ENCODE measurements at places on chromosomes 1 and 21.

DNA sequence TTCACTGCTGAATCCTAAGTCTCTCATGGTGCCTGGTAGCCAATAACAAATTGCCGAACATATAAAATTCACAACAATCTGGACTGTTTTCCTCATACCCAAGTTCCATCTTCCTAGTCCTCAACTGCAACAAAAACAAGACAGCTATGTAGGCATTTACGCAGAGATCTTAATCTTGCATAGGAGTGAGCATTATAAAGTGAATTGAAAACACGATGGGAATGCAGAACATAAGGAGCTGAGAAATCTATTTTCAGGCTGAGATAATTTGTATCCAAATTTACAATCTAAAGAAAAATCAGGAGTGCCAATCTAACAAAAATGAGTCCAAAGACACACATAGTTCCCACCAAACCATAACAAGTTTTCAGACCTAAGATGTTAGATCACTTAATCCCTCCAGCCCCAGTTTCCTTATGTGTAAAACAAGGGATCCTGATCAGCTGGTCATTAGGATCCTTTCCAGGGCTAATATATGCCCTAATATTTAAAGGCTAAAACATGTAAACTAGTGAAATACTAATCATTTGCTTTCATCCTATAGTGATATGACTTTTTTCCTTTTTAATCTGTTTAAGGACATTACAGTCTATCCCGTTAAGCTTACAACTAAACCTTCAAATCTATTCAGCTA is 1.9 kb downstream of the SLC16A1 start:
- DNase-seq, result no peak

DNA sequence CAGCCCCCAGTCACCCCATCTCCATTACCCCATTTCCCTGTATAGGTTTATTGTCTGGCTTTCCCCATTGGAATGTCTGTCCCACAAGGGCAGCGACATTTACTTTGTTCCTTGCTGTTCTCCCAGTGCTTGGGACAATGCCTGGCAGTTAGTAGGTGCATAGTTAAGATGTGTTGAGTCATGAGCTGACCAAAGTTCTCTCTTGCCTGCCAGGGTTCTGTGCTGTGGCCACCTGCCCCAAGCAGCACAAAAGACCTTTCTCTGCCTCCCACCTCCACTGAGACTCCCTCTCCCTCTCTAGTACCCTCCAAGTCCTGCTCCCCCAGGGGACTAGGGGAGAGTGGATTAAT is 40.0 kb downstream of the TMCO4 start:
- DNase-seq, result no peak

GRCh38 chr1:110233861-110234260 is 23.7 kb downstream of the KCNC4 start:
- DNase-seq, result no peak

- no peak for DNase-seq
Measured at GRCh38 chr1:12581179-12581578, 36.8 kb downstream of the DHRS3 start.

DNA sequence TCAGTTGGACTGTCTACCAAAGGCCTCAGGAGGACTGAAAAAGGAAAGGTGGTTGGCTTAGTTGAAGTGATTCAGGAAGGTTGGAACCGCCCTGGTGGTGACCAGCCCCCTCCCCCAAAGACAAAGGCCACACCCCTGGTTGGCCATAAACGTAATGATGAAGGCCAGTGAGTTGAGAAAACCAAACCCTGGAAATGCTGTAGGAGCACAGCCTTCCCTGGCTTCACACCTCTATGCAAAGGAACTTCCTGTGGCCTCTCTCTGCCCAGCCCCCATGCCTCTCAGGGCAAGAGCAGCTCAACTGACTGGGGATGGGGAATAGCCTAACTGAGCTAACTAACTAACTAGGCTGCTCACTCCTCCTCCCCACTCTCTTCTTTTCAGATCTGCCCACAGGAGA is 90.4 kb downstream of the NPHP4 start:
- no peak for DNase-seq

- no peak for DNase-seq
Measured at GRCh38 chr1:223730479-223731132, 18.3 kb downstream of the CAPN2 start.

GRCh38 chr1:58583496-58583895 is 6.4 kb upstream of the TACSTD2 start:
- no peak for DNase-seq

- no peak for DNase-seq
Measured at GRCh38 chr1:111602974-111603373, 16.6 kb upstream of the RAP1A start.

DNA sequence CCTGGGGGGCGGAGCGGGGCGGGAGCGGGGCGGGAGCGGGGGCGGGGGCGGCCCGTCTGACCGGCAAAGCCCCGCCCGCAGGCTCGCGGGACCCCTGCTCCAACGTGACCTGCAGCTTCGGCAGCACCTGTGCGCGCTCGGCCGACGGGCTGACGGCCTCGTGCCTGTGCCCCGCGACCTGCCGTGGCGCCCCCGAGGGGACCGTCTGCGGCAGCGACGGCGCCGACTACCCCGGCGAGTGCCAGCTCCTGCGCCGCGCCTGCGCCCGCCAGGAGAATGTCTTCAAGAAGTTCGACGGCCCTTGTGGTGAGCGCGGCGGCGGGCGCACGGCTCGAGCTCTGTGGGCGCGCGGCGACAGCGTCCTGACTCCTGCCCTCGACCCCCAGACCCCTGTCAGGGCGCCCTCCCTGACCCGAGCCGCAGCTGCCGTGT is 21.2 kb downstream of the AGRN start:
- no peak for DNase-seq

GRCh38 chr1:220552672-220553260 is 24.8 kb downstream of the MARK1 start:
- DNase-seq, result no peak

DNA sequence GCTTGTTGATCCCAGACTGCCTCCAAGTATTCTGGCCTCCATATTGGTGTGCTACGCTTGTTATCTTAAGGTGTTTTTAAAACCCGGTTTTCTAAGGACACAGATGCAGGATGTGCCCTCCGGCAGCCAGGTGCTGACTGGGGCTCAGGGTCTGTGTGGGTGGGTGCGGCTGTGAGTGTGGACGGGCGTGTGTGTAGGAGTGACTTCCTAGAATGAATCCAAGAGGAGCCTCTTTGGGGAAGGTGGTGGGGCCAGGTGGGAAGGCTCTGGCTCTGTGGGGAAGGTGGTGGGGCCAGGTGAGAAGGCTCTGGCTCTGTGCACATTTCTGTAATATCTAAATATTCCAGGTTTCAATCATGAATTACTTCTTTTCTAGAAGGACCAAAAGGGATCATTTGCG is 12.8 kb upstream of the TSPEAR start:
- no peak for DNase-seq

GRCh38 chr1:118090130-118090529 is 94.9 kb downstream of the SPAG17 start:
- no peak for DNase-seq

DNA sequence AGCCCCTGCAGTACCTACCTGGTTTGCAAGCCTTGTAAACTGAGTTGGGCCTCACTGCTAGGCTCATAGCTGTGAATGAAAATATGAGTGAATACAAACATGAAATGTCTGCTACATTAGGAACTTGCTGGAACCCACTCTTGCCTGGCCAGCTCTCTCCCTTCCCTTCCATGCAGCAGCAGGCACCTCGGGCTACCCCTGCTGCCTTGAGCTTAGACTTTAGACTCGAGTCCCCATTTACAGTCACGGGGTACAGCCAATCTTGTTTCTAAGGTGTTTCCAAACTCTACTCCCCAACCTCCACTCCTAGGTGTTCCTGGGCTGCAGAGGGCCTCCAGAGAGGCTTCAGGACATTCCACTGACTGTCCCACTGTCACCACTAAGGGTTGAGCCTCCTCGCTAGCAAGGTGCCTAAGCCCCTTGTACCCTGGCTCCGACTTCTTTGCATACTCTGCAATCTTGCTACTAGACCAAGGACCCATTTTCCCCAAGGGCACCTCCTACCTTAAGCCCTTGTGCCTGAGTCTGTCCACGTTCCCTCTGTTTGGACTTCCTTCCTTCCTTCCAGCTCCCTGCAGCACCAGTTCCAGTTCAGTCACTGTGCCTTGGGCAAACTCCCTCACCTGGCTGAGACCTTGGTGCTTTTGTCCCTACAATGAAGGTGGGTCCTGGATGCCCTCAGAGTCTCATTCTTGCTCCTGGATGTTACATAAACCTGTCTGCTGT is 36.9 kb downstream of the CDK18 start:
- DNase-seq, result no peak

DNA sequence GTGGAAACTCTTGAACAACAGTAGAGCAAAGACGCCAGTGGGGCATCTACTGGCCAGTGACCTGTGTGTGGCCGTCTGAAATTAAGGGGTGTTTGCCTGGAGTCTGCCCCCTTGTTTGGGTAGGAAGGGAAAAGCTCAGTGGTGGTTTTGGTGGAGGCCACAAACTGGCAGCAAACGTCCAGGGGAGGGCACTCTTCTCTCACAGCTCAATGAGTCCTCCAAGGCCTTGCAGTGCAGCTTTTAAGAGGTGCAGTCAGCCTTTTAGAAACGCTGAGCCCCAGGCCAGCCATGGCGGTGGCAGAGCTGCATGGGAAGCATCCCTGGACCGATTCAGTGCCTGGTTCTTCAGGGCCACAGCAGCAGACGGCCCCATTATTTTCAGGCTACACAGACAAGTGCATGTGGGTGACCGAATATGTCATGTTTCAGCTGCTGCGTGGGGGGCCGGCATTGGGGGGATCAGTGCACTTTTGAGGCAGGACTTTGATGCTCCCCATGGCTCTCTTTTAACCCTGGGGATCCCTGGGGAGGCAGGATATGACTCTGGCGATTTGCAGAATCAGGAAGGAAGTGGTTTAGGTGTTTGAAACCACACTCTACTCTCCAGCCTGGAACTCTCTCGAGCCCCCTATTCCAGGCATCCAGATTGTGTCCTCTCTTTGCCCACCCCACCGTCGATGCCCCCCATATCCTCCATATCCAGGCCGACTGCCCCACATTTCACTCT is 414.0 kb downstream of the PRDM2 start:
- peak; percentile 8 for DNase-seq

GRCh38 chr1:178844436-178844835 is 26.4 kb downstream of the ANGPTL1 start:
- DNase-seq, result no peak

DNA sequence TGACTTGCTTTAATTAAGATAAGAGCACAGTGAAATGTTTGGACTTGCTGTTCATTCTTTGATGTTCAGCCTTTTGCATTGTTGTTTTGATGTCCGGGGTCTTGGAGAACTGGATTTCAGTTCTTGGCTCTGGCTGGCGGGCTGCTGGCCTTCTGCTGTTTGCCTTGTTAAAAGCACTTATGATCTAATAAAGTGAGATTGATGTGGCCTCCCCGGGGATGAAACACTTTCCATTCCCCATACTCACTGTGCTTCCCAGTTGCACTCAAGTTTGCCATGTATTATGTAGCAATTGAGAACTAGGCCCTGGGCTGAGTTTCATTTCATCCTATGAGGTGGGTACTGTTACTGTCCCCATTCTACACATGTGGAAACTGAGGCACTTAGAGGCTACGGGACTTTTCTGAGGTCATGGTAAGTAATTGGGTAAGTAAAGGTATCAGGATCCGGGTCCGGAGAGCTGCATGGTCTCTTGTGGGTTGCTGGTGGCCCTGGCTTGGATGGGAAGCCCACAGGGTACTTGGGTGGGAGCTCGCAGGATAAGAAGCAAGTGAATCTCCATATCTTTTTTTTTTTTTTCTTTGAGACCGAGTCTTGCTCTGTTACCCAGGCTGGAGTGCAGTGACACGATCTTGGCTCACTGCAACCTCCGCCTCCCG is 127.7 kb upstream of the ZBTB40 start:
- DNase-seq, result no peak

- no peak for DNase-seq
Measured at GRCh38 chr1:98421085-98421435, 240.5 kb upstream of the SNX7 start.

GRCh38 chr1:211488641-211489040 is 3.3 kb downstream of the RD3 start:
- no peak for DNase-seq

- DNase-seq, result no peak
Measured at GRCh38 chr1:219666242-219666641, 53.3 kb upstream of the ZC3H11B start.

DNA sequence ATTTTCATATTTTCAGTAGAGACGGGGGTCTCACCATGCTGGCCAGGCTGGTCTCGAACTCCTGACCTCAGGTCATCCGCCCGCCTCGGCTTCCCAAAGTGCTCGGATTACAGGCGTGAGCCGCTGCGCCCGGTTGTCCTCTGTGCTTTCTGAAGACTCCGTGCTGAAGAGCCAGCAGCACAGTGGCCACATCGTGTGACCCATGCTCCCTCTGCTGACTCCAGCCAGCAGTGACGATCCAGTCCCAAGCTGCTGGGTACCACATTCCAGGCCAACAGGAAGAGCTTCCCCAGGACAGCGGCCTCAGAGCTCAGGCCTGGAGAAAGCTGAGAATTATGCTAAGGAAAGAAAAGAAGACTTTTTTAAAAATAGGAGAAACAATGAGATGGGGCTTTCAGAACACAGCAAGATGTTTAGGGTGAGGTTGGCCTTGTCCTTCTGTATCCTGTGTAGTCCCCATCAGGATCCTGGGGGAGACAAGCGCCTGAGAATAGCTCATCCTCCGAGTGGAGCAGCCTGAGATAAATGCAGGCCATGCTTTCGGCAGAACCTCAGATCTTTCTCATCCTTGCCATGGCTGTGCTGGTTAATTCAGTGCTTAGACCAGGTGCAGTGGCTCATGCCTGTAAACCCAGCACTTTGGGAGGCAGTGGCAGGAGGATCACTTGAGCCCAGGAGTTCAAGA is 207.1 kb downstream of the SLC35F3 start:
- DNase-seq, result peak; percentile 35
